Stimulated activated CD4-positive, alpha-beta T cell treated with anti-CD3 and anti-CD28 coated beads, TNF-alpha, amount 100 ng/mL, for 24 hours (primary cell): ENCODE measurements at places on chromosomes 7 and 10.

DNA sequence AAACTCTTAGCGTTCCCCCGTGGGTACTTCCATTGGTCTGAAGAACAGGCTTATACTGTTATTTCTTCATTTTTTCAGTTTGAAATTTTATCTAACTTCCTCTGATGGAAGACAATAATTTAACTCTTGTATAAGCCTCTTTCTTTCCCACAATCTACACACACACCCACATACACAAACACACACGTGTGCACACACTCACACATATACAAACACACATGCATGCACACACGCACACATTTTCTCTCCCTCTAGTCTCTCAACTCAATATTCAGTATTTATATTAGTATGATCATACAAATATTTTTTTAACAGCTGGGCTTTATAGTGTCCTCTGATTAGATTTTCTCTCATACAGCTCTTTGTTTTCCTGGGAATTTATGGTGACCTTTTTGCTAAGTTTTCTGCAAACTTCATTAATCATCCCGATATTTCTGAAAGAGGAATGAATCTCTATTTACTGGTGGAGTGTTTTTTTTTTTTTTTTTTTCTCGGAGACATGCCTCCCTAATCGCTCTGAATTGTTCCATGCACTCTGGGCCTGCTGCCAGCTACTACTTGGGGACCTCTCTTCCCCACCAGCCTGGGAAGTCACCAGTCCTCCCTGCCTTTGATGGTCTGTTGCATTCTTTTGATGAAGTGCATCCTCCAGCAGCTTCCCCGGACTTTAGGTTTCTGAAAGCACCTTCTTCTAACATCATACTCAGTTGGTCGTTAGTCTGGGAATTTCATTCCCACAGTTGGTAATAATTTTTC is 75.5 kb downstream of the ZNF777 start:
- DNase-seq = no peak

- no peak for DNase-seq
Measured at GRCh38 chr7:46490406-46490805, 569.3 kb upstream of the IGFBP3 start.

DNA sequence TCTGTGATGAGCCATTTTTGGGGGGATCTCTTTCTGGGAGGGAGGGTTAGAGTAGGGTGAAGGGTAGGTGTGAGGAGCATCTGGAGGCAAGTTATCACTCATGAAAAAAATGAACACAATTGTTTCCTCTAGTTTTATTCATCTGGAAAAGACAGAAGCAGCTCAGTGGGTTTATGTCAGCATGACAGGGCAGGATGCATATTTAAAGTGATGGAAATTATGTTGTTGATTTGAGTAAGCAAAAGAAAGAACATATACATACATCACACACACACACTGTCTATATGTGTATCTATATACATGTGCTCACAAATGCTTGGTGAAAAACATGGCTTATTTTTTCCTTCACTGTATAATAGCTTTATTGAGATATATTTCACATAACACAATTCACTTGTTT is 114.2 kb downstream of the ADCY1 start:
- no peak for DNase-seq

- no peak for DNase-seq
Measured at GRCh38 chr7:65798111-65799075, 74.5 kb upstream of the VKORC1L1 start.

- DNase-seq = no peak
Measured at GRCh38 chr7:15801551-15801950, 115.1 kb upstream of the MEOX2 start.

GRCh38 chr7:33882950-33883670 is 22.2 kb upstream of the BMPER start:
- no peak for DNase-seq

GRCh38 chr10:101261702-101262101 is 32.4 kb upstream of the LBX1 start:
- DNase-seq = no peak

- DNase-seq = no peak
Measured at GRCh38 chr10:113920875-113921274, 66.4 kb downstream of the NHLRC2 start.

DNA sequence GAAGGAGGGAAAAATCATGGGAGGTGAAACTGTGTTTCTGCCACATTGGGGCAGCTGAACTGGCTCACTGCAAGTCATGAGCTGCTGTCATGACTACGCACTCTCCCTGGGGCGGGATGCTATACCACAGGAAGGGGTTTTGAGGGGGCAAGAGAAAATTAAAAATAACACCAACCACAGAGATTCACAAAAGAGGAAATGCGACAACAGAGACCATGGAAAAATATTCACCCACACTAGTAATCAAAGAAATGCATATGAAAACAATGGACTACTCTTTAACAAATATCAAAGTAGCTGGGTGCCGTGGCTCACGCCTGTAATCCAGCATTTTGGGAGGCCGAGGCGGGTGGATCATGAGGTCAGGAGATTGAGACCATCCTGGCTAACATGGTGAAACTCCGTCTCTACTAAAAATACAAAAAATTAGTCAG is 65.2 kb upstream of the TM9SF3 start:
- no peak for DNase-seq

DNA sequence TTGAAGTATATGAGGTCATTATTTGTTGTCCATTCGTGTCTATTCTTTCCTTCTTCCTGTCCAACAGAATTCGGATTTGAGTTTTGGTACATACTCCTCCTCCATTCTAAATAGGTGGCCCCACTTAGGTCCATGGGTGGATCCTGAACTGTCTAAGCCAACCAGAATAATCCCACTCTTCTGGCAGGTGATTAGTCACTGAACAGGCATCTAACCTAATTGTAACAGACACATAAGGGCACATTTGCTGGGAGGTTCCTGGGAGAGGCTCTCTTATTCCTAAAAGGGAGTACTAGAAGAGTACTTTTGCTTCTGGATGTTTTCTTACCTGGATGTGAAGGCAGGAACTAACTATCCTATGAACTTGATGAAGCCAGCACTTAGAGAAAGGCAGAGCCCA is 16.8 kb downstream of the LRRC72 start:
- DNase-seq = no peak

GRCh38 chr7:148553979-148554378 is 36.6 kb upstream of the C7orf33 start:
- no peak for DNase-seq

- no peak for DNase-seq
Measured at GRCh38 chr7:106061301-106061979, 50.7 kb downstream of the SYPL1 start.

DNA sequence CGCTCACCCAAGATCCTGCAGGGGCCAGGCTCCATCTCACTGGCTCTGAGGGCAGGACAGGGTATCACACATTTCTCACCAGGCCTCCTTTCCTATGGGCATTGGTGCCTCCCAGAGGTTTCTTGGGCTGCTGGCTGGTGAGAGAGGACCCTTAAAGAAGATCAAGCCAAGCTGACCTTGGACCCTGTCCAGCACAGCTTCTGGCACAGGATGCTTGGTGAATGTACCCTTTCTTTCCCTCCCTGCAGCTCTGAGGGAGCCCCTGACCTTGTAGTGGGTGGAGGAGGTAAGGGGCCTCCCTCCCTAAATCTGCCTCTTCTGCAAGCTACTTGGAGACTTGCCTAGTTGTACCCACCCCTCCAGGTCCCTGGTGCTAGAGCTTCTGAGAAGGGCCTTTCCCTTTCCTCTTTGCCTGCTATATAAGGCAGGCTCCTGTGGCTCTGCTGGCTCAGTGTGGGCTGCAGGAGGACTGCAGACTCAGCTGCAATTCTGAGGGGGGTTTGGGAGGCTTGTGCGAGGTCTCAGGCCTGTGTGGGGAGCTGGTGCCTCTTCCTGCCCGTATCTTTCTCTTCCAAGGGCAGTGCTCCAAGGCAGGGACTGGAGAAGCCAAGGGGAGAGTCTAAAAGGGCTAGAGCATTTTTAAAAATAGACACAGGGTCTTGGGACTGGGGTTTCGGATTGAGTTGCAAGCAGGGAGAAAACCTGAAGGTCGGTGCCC is 11.7 kb upstream of the TRIM8 start:
- no peak for DNase-seq

GRCh38 chr7:101952355-101953247 is 135.2 kb downstream of the CUX1 start:
- no peak for DNase-seq

DNA sequence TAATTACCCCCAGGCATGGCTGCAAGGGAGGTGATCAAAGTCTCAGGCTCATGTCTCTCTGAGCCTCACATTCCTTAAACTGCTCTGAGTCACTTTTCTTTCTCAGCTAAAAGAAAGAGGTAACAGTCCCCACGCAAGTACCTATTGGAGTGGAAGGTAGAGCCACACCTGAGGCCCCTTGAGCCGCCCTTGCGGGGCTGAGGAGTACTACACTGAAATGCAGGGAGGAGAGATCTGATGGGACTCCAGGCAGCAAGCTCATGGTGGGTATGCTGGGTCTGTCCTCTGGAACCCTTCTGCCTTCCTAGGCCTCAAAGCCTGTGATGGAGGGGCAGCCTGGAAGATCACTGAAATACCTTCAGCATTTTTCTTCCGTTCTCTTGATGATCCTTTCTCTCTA is 960.0 kb downstream of the DNAJB9 start:
- no peak for DNase-seq

DNA sequence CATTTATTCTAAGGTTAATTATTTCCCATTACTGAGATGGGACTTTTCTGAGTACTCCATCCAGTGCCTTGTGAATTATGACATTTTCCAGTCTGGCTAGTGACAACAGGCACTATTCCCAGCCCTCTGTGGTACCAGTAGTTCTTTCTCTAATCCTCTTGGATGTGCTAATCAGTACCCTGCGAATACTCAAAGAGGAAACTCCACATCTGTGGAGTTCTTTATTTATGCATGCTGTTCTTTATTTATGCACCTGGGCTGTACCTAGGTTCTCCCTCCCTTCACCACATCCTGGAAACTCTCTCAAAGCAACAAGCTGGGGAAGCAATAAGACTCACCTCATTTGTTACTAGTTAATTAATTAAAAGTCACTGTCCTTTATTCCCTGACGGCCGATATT is 83.5 kb downstream of the TSPAN12 start:
- DNase-seq = no peak

- DNase-seq = no peak
Measured at GRCh38 chr7:138009350-138009653, 7.4 kb upstream of the CREB3L2 start.

DNA sequence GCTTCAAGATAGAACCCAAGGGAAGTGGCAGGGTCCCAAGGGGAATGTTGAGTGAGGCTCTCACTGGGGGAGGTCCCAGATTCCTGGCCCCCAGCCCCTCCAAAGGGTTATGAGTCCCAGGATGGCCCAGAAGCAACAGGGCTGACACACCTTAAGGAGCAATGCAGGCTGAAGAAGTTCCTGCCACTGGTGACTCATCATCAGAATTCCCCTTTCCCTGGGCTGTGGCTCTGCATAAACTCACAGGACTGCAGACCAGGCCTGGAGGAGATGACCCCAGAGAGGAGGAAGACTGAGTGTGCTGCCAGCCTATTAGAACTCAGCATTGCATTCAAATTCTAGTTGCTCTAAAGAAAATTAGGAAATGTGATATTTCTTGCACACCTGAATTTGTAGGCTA is 126.7 kb downstream of the DPP6 start:
- DNase-seq = no peak

DNA sequence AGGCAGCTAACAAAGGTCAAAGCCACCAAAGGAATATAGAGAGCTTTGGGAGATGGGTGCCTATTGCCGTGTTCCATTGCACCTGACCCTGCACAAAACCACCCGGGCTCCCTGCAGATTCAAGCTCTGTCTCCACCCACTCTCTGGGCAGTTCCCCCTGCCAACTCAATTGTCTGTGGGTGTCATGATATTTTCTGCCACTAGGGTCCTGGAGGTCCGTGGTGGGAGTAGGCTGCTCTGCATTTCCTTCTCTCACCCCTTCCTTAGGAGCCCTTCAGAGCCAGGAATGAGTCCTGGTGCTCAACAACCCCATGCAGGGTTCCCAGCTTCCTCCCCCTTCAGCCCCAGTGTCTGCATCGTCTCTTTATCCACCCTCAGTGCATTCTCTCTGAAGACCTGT is 34.1 kb downstream of the PNLIPRP2 start:
- no peak for DNase-seq

GRCh38 chr10:102643336-102644065 is 778 bp upstream of the TRIM8 start:
- no peak for DNase-seq

- DNase-seq = no peak
Measured at GRCh38 chr7:36343548-36343947, 46.1 kb upstream of the ANLN start.

DNA sequence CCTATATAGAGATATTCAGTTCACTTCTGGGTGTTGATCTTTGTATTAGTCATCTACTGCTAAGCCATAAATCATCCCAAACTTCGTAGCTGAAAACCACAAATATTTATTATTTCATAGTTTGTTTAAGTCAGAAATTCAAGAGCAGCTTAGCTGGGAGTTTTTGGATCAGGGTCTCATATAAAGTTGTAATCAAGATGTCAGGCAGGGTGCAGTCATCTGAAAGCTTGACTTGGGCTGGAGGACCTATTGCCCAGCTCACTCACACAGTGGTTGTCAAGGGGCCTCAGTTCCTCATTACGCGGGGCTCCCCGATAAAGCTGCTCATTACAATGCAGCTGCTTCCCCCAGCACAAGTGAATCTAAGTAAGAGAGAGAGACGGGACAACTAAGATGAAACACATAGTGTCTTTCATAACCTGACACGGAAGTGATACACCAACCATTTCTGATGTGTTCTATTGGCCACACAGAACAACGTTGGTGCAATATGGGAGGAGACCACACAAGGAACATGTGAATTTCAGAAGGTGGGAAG is 15.7 kb downstream of the PPP1R3C start:
- DNase-seq = no peak

GRCh38 chr10:3397846-3398245 is 225.3 kb upstream of the PITRM1 start:
- no peak for DNase-seq

GRCh38 chr7:155289949-155290501 is 7.7 kb upstream of the INSIG1 start:
- DNase-seq = no peak

DNA sequence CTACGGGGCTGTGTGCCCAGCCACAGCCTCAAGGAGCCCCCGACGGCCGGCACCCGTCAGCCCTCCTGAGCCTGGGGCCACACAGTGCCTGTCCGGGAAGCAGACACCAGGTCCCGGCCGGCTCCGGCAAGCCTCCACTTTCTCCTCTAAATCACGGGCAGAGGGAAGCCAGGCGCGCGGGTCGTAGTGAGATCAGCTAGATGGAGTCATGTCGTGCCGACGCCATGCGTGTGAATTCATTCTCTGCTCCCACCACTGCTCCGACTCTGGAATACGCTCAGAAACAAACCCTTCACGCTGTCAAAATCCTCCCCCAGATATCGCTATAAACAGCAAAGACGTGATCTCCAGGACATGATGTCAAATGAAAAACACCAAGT is 93.7 kb upstream of the DNAAF5 start:
- DNase-seq = no peak

- no peak for DNase-seq
Measured at GRCh38 chr10:11354823-11355222, 256.6 kb downstream of the USP6NL start.
